ENCODE measurements at places on chromosomes 4 and X. TPM values are rescaled to one million over a fixed set of nuclear protein-coding genes. Genes with fewer than 3 reads are reported as not detected.
A peak's percentile ranks its signal among the peaks of the same experiment; 100 is the strongest.

DNA sequence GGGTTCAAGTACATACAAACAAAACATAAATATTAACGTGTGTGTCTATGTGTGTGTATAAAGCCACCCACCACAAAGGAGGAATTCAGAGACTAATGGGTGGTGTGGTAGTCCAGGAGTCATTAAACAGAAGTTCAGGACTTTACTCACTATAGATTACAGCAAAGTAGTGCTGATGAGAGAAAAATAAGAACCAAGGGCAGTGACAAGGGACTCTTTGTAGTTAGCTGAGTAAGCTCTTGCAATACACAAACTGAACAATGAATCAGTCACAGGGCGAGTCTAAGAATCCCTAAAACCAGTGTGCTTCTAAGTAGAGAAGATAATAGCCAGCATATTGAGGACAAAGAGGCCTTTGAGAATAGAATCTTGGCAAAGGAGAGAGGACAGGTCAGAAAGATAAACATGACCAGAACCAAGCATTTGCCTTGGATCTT, 232.4 kb downstream of the PPP3CA start:
- no peak for DNase-seq

GRCh38 chr4:15413010-15413622, 14.7 kb upstream of the C1QTNF7 start:
- DNase-seq: no peak

DNA sequence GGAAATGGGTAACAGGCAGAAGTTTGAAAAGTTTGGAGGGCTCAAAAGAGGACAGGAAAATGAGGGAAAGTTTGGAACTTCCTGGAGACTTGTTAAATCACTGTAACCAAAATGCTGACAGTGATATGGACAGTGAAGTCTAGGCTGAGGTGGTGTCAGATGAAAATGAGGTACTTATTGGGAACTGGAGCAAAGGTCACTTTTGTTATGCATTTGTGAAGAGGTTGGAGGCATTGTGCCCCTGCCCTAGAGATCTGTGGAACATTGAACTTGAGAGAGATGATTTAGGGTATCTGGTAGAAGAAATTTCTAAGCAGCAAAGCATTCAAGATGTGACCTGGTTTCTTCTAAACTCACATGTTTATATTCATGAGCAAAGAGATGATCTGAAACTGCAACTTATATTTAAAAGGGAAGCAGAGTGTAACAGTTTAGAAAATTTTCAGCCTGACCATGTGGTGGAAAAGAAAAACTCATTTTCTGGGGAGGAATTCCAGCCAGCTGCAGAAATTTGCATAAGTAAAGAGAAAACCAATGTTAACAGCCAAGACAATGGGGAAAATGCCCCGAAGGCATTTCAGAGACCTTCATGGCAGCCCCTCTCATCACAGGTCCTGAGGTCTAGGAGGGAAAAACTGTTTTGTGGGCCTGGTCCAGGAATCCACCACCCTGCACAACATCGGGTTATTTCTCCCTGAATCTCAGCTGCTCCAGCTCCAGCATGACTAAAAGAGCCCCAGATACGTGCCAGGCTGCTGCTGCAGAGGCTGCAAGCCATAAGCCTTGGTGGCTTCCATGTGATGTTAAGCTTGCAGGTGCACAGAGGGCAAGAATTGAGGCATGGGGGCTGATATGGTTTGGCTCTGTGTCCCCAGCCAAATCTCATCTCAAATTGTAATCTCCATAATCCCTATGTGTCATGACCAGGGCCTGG, 632.5 kb upstream of the GNPDA2 start:
- no peak for DNase-seq

DNA sequence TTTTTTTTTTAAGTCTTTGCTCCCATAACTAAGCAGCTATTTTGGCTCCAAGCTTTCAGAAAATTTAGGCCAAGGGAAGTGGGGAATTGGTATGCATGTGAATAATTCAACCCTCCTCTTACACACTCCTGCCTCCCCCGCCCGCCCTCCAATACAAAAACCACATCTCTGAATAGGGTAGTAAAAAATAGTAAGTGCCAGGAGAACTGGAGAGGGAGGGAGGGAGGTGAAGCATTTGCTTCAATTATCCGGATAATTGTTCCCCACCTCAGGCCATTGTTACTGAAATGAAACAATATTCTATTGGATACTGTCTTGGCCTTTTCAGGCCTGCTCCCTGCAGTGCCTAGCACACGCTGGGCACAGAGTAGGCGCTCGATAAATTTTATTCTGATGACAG, 5.5 kb upstream of the GSX2 start:
- DNase-seq: no peak

DNA sequence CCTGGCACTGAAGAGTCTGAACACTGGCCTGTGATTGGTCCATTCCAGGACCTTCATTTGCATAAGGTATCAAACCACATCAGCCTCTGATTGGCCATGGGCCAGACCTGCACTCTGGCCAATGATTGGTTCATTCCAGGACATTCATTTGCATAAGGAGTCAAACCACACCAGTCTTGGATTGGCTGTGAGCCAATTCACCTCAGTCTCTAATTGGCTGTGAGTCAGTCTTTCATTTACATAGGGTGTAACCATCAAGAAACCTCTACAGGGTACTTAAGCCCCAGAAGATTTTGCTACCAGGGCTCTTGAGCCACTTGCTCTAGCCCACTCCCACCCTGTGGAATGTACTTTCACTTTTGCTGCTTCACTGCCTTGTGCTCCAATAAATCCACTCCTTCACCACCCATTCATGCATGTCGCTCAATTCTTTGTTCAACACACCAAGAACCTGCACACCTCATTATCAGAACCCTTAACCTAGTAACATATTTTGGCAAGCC, 14.2 kb upstream of the HERC5 start:
- DNase-seq: no peak

- no peak for DNase-seq
Observed at GRCh38 chr4:174324725-174325124, 41.0 kb downstream of the CEP44 start.

DNA sequence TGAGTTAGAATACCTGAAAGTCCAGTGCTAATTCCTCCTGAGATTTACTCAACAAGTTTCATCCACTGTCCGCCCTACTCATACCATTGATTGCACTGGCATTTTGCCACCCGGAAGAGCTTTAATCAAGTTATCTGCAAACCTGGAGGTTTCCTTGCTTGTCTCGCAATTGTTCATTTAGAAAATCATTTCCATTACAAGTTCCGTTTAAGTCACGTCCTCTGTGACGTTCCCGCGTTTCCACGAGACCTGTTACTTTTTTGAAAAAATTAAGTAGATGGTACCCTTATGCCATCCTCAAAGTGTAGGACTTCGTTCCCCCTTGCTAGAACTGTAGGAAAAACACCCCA, 761 bp upstream of the FRYL start:
- no peak for DNase-seq

DNA sequence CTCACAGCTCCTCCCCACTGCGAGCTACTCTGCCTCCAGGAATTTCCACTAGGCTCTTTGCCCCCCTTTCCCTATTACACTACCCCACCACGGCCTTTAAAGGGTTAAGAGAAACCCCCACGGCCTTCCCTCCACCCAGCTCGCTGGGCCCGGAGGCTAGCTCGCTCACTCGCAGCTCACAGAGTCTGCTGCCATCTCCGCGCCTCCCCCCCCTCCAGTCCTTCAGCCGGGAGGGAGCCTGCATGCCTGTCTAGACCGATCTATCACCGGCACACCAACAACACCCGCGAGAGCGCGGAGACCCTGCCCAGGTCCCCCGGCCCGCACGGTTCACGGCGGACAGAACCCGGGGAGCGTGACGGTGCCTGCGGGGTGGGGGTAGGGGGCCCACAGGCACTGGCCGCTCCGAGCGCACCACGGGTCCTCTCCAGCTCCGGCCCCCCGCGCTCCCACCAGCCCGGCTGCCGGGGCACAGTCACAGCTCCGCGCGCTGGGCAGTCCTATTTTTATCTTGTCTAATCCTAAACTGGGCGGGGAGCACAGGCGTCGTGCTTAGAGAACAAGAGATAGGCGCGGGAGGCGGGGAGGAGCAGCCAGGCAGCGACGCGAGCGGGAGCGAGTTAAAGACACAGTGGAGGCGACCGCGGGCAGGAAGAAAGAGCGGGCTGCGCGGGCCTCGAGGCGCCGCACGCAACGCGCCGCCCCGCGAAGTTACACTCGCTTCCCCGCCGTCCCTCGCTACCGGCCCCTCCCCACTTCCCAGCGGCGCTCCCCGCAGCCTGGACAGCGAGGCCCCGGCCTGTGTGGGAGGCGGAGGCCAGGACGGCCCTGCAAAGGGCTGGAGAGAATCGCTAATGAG, 3.5 kb downstream of the BCOR start:
- peak; percentile 84 for DNase-seq

GRCh38 chr4:168710353-168710946, 213.6 kb downstream of the PALLD start:
- DNase-seq: no peak

DNA sequence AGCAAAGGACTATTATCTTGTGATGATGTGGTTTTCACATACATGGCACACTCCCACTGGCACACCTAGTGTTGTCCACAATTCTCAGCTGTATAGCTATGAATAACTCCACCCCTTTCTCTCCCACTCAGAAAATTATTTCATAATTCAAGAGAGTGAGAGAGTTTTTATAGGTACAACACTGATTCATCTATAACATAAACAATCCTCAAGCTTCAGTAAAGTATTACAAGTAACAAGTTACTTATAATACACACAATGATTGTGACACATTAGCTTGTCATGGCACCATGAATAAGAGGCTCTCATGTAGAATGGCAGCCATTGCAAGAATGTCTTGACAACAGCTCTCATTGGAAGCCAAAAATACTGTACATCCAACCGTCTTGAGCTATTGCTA, 43.9 kb downstream of the RAB40A start:
- no peak for DNase-seq

DNA sequence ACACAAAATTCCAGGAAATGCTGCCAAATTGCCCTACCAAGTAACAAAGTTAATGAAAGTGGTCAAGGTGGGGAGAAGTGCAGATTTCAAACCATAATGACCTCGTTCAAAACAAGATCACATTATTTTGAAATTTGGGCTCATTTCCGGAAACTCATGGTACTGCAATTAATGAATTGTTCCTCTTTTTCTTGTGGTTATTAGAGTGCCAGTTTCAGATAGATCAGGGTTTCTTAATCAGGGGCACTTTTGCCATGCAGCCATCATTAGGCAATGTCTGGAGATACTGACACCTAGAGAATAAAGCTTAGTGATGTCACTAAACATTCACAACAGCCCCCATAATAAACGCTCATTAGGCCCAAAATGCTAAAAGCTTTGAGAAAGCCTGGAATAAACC, 381.5 kb upstream of the GALNT7 start:
- DNase-seq: no peak

- no peak for DNase-seq
Observed at GRCh38 chr4:31539284-31540069, 819.3 kb downstream of the PCDH7 start.

DNA sequence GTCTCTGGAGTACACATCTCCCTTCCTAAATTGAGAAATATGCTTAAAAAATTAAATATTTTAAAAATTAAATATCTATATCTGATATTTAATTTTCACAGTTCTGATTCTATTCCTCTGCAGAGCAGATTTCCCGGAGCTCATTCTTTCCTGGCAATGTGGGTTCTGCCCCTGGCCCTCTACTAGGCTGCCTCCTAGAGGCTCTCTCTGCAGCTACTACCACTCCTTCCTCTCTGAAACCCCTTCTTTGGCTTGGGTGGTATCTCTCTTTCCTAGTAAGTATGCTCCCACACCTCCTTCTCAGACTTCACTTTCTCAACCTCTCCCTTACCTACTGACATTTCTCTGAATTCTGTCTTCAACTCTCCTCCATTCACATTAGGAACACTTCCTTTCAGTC, 45.3 kb downstream of the RPGR start:
- DNase-seq: no peak

DNA sequence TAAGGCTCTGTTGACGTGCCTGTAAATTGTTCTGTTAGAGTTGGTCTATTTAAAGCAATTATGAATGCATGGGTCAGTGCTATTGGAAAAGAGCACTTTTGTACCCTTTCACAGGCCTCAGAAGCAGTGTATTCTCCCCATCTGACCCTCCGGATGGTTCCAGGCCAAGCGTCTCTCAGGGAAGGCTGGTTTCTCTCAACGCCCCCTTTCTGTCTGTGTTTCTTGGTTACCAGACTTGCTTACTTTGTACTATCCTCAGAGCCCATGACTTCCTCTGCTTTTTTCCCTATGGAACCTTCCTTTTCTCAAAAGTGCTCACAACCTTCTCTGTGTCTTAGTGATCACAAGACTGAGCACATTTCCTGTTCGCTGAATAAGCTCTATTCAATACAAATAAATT, 559.3 kb upstream of the ZFP42 start:
- DNase-seq: no peak

DNA sequence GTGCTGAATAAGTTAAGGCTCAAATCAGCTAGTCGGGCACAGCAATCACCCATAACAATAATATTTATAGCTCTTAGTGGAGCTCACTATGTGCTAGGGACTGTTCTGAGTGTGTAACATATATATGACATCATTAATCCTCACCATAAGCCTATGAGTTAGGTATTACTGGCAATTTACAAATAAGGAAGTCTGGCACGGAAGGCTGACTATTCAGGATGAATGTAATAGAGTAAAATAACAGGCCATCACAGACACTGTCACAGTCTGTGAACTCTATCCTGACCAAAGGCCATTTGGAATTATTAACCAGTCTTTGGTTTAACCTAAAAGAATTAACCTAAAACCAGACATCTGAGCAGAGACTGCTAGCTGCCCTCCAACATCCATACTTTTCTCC, 119.3 kb downstream of the C4orf51 start:
- DNase-seq: no peak

The USP17L26 gene
- not detected for total RNA-seq

The UGT2B10 gene
- total RNA-seq: not detected

The MXD4 gene
- total RNA-seq: 50.1 TPM

The JADE3 gene
- total RNA-seq: 5.1 TPM

The PLAC8 gene
- total RNA-seq: 83.8 TPM

The PPM1K gene
- total RNA-seq: 56.0 TPM

The NUDT9 gene
- total RNA-seq: 18.2 TPM

The GPRASP2 gene
- total RNA-seq: 4.6 TPM

Data from upper lobe of left lung (tissue), 6 donors.